ENCODE measurements at places on chromosomes 16 and 17.

DNA sequence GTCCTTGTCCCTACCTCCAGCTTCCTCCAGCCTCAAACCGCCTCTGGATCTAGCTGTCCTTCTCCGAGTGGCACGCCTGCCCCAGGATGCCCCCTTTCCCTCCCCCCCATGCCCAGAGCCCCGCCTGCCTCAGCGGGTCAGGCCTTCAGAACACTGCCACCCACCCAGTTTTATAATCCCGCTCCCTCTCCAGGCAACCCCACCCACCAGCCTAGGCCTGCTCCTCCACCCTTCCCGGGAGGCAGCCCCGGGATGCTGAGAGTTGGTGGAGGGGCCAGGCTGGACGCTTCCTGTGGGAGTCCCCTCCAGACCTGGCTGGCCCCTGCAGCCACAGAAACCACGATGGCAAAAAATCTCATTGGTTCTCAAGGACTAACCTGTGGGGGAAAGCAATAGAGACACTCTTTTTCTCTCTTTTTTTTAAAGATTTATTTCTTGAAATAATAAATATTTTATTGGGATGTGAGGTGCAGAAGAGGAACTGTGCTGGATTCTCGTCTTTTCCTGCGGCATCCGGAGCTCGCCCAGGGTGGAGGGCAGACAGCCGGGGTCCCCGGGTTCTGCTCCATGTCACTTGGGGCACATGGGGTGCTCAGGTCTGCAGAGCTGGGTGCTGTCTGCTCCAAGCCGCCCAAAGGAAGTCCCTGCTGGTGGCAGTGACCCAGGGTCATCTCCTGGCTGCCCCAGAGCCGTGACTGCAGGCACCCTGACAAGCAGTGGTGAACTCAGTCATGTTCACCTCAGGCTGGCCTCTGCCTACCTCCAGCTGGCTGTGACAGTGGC is 81.9 kb downstream of the MGAT5B start:
- no peak for DNase-seq

DNA sequence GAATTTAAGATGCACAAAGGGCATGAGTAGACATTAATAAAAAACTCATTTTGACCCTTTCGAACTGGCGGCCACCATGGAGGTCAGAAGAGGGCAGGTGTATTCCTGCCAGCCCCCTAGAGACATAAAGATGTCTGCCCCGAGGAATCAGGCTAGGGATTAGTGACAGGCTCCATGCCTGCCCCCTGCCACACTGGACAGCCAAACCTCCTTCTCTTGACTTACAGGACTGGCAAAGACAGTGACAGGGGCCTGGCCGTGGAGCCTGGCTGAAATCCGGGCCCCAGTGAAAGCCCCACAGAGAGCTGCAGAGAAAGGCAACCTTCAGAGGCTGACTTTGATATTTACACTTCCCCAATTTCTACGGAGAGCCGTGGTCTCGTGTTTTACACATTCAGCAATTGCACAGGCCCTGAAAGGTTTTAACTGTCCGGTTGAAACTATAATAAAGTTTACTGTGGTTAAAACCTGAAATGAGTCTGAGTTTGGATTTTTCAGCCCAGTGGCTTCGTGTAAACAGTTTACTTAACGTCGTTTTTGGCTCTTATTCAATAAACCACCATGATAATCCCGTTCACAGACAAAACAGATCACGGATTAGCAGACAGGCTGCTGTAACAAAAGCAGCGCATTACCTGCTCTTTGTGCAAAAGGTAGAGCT is 243.9 kb upstream of the MYOCD start:
- DNase-seq, result no peak

GRCh38 chr17:37701496-37701898 is 43.4 kb downstream of the HNF1B start:
- DNase-seq, result no peak

DNA sequence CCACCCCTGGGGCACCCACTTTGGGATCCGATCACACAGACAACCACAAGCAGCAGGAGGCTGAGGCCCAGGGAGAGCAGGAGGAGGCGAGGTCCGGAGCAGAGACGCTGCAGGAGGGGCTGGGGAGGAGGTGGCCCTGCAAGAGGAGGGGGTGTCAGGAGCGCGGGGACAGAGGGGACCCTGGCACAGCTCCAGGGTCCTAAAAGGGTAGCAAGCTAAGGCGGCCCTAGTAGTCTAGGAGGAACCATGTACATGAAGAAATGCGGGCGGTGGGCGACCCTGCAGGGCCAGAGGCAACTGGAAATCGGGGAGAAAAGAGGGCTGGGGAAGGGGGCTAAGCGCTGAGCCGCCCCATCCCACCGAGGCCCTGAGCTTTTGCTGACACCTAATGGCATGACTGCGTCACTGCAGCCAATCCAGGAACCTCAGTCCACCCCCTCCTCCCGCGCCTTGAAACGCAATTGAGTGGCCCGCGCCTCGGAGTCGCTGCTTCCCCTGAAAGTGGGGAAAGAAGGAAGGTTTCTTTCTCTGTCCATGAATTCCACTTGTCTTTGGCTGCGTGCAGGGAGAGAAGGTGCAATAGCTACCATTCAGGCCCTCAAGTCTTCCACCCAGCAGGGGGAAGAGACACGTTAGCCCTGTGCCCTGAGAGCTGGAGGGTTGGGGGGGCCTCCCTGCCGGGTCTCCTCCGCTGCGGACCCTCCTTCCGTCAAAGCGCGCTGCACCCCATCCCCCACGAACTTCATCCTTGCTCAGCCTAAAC is 1.8 kb downstream of the ASGR1 start:
- DNase-seq, result peak; percentile 33

- DNase-seq, result no peak
These were observed 439.2 kb upstream of the ERCC4 start for GRCh38 chr16:13480801-13481200.

GRCh38 chr16:13153696-13154095 is 252.3 kb downstream of the SHISA9 start:
- no peak for DNase-seq

GRCh38 chr16:27253526-27253930 is 15.0 kb downstream of the NSMCE1 start:
- DNase-seq, result no peak

- DNase-seq, result no peak
These were observed 100.6 kb upstream of the CNTNAP4 start for GRCh38 chr16:76176616-76177015.

DNA sequence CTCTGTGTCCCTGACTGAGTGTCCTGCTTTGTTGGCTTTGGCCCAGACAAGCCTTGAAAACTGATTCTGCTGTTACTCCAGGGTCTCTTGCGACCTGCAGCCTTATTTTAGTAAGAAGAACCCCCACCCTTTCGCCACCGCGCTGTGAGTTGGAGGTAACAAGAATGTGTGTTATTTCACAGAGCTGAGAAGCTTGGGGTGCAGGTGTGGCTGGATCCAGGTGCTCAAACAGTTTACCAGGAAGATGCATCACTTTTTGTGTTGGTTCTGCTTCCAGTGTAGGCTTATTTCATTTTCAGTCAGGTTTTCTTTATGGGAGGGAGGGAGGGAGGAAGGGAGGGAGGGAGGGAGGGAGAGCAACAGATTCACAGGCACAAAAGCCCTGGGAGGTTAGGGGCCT is 243.5 kb downstream of the SNX29 start:
- no peak for DNase-seq

- no peak for DNase-seq
These were observed 27.0 kb downstream of the NME3 start for GRCh38 chr16:1744338-1744840.

GRCh38 chr16:84369105-84369504 is 767 bp downstream of the ATP2C2 start:
- no peak for DNase-seq

DNA sequence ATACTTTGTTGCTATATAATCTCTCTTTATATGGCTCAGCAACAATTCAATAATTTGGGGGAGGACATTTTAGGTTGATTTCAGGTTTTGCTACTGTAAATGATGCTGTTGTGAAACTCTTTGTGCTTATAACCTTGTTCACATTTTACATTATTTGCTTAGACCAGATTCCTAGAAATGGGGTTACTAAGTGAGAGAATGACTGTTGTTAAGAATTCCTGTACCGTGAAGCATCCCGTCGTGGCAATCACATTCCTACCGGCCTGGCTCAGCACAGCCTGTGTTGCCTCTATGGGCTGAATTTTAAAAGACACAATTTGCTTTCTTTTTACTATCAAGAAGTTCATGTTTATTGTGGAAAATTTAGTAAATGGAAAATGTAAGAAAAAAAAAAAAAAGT is 31.4 kb downstream of the B9D1 start:
- no peak for DNase-seq

GRCh38 chr16:65314627-65315008 is 192.8 kb upstream of the CDH11 start:
- DNase-seq, result no peak

- no peak for DNase-seq
These were observed 17.5 kb upstream of the CBX8 start for GRCh38 chr17:79814127-79814973.

DNA sequence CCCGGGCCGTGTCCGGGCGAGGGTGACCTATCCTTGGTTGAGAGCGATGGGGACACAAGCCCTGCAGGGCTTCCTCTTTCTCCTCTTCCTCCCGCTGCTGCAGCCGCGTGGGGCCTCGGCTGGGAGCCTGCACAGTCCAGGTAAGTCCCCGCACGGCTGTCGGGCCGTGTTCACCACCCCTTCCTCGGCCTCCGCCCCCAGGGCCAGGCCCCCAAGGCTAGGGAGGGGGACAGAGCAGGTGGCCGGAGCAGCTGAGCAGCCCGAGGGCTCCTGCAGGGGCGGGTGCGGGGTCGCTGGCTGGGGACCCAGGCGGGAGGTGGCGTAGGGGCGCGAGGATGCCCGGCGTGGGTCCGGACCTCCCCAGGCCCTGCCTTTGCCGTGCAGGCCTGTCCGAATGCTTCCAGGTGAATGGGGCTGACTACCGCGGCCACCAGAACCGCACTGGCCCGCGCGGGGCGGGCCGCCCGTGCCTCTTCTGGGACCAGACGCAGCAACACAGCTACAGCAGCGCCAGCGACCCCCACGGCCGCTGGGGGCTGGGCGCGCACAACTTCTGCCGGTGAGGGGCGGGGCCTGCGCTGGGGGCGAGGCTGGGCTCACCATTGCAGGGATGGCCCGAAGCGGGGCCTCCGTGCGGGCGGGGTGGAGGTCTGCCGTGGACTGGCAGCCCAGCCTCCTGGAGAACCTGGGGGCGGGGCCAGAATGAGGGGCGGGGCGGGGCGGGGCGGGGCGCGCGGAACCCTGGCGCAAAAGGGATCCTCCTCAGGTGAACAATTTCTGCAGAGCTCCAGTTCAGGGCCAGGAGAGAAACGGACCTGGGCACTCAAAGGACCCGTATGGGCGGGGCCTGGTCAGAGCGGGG is 631 bp downstream of the KREMEN2 start:
- DNase-seq, result no peak

DNA sequence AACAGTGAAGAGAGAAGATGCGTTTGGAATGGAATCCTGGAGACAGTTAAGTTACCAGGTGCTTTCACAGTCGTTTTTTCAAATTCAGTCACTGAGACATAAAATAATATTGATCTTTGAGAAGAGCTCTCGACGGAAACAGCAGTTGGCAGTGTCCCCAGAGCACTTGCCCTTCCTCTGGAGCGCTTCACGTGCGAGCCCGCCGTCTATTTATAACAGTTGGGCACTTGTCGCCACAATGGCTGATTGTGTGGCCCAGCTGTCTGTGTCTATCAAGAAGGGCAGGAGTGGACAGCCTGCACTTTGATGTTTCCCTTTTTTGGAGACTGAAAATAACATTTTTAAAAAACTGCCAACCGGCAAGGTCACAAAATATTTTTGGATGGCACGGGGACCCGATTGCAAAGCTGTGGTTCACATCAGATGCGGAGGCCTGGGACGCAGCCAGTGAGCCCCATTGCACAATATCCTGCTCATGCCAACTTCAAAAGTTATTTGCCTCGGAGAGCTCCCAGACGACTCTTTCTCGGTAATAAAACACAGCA is 62.9 kb downstream of the ADCY9 start:
- DNase-seq, result no peak

- DNase-seq, result no peak
These were observed 121.3 kb upstream of the CACNG5 start for GRCh38 chr17:66713533-66714042.

- no peak for DNase-seq
These were observed 5.7 kb upstream of the NME1 start for GRCh38 chr17:51147650-51148049.

DNA sequence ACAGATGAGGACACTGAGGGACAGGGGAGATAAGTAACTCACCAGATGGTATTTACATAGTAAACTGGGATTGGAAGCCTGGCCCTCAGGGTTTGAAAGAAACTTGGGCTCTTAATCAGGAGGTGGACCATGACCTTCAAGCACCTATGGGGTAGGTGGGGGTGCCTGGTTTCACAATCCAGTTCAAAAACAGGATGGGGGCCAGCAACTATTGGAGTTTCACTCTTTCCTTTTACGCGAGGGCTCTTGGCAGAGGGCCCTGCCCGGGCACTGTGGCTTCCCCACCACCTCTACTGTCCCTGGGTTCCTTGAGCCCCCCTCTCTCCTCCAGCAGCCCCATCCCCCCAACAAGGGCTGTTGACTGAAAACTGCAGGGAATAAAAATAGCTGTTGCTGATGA is 11.3 kb upstream of the PRR29 start:
- DNase-seq, result no peak

GRCh38 chr17:12521416-12521815 is 144.3 kb upstream of the MYOCD start:
- no peak for DNase-seq

DNA sequence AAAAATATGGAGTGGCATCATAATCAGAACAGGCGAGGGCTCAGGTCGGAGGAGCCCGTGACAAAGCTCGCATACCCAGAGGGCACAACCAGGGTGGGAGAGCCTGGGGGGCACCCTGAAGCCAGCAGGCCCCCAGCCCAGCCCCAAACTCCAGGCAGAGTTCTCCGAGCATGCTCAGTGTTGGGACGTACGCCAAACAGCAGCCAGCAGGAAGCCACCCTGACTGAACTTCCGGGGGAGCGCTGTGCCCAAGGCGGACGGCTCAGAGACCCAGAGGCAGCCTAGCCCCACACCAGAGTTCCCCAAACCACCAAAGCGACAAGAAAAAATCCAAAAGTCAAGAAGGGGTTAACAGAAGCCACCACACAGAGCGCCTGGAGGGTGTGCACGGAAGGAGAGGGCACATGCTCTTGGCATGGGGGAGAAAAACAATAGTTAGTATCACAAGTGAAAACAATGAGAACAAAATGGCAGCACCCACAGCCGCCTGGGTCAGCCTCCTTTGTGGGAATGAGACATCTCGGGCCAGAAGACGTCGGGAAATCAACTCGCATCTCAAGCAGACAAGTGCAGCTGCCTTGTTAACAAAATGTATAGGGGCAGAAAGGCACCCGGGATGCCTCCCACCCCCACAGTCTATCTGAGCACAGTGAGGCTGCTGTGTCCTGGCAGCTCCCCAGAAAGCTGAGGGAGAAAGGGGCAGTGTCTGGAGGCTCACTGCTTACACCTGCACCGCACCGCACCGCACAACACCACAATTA is 11.9 kb downstream of the EXOC7 start:
- DNase-seq, result no peak

- DNase-seq, result no peak
These were observed 10.0 kb downstream of the RGS11 start for GRCh38 chr16:265711-266110.

GRCh38 chr17:45357364-45357997 is 40.7 kb upstream of the MAP3K14 start:
- no peak for DNase-seq

GRCh38 chr16:81630635-81631031 is 148.5 kb upstream of the PLCG2 start:
- DNase-seq, result no peak

Measured in stimulated activated CD8-positive, alpha-beta memory T cell treated with anti-CD3 and anti-CD28 coated beads, Interleukin-4, amount 100 ng/mL, for 4 hours (primary cell).